Stimulated activated CD8-positive, alpha-beta memory T cell treated with anti-CD3 and anti-CD28 coated beads, Interleukin-15, amount 100 ng/mL, for 1 hour (primary cell): ENCODE measurements at places on chromosomes 13 and 19.

DNA sequence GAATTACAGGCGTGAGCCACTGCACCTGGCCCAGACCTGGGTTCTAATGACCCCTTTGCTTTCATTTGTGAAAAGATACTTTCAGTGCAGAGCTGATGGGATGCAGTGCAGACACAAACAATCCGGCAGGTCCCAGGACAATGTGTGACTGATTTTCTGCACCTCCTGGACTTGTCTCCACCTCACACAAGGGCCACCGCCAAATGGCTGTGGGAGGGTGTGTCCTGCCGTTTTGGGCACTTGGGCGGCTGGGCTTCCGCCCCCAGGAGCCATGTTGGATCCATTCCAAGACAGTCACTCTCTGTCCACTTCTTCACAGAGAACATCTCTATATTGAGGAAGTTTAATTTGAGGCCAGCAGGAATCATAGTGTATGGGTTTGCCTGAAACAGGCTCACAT is 112.3 kb upstream of the ZNF507 start:
- no peak for DNase-seq

DNA sequence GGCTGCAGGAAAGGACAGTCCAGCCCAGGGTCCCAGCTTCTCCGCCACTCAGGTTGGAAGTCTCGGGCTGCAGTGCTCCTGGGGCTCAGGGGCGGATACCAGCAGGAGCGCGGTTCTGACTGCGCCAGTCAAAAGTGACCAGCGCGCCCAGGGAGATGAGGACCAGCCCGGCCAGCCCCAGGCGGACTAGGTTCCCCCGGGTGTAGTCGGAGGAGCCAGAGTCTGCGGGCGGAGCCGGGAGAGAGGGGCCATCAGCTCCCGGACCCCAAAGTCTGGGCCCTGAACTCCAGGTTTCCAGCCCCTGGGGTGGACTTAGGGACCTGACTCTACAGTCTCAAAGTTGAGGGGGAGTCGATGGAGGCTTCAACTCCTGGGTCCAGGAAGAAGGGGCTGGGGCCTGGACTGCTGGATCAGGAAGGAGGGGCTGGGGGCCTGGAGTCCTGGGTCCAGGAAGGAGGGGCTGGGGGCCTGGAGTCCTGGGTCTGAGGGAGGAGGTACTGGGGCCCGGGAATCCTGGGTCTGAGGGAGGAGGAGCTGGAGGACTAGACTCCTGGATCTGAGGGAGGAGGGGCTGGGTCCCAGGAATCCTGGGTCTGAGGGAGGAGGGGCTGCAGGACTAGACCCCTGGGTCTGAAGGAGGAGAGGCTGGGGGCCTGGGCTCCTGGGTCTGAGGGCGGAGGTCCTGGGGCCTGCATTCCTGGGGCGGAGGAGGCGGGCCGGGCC is 5.3 kb downstream of the OSCAR start:
- no peak for DNase-seq

GRCh38 chr13:57633950-57634838 is 2.6 kb downstream of the PCDH17 start:
- no peak for DNase-seq

GRCh38 chr19:30806311-30806710 is 434.1 kb downstream of the ZNF536 start:
- DNase-seq = no peak

DNA sequence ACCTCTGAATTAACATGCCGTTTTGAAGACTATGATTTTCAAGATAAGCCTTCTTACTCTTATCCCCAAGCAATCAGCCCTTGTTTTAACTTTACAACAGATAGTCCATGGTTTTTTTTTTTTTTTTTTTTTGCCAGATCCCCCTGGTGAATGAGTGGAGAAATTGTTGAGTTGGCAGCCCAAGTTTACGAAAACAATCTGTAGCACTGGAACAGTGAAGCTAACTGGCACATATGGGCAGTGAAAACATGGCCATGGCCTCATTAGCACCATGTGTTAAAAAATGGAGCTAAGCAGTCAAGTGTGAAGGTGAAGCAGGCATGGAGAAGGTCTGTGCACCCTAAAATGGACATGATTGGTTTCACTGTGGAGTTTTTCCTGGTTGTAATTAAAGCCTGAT is 812.1 kb upstream of the MIR17HG start:
- DNase-seq = no peak

DNA sequence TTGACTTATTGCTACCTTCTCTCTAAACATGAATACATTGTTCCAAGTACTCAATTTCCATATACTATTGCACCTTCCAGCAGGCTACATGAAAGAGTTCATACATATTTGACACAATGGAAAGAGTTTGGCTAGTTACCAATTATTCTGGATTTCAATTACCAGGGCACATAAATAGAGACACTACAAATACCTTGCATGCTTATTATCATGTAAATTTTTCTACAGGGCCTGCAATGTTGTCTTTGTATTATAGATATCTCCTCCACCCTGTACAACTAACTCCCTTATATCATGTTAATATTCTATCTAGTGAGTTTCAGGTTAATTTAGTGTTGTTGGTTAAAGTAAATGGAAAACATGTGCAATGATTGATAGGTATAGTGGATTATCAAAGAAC is 540.7 kb upstream of the SLITRK5 start:
- DNase-seq = no peak

DNA sequence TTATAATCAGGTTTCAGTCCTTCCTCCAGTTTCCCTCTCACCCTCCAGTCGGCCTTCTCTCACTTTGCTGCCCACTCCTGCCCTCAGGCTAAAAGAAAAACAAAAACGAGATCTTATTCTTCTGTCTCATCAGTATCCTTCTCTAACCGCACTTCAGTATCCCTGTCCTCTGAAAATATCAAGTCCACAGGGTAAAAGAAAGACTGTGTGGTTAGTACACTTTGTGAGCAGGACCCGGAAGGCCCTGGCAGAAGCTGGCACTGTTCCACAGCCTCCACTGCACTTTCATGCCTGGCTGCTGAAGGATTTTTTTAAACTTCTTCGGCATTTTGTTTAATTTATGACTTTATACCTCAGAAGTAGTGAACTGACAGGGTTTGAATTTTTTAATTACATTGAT is 51.8 kb downstream of the TM9SF2 start:
- DNase-seq = no peak

DNA sequence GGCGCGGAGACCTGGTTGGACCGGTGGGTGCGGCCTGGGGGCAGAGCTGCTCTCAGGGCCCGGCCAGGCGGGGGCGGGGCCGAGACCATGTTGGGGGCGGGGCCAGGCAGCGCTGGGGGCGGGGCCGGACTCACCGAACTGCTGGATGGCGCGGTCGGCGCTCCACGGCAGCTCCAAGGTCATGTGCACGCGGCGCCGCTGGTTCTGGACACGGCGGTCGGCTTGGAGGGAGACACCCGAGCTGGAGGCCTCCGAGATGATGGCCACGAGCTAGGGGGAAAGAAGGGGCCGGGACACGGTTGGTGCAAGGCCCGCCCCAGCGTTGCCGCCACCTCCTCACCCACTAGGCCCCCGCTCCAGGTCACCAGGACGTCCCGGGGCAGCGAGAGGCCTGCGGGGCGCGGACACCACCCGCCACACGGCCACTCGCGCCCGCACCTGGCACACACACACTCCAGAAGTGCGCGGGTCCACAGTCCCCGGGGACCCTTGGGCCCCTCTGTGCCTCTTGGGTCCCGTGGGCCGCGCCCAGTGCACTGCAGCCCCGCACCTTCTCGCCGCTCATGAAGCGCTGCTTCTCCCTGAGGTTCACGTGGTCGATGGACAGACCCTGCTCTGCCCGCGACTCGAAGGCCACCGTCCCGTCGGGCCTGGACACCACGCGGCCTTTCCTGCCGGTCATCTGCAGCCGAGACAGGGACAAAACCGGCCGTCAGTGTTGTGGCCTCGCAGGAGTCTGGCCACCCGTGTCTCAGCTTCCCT is 8.7 kb downstream of the GPX4 start:
- DNase-seq = no peak

DNA sequence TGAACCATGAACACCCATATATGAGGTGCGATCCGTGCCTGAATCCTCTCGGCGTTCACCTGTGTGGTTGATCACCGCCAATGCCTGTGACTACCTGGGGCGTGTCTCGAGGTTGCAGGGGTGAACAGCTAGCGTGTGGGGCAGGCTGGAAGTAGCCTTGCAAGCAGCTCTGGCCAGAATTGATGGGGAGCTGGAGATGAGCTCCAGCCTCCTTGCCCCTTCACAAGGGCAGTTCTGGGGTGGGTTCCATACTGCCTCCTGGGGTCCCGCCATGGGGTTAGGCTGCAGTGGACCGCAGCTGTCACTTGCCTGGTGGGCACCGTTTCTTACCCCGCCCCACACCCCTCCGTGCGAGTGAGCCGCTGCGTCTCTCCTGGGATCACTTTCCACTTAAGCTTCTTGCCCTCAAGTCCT is 154.5 kb upstream of the SOX1 start:
- no peak for DNase-seq

GRCh38 chr13:31073859-31074718 is 87.6 kb downstream of the HSPH1 start:
- DNase-seq = no peak

DNA sequence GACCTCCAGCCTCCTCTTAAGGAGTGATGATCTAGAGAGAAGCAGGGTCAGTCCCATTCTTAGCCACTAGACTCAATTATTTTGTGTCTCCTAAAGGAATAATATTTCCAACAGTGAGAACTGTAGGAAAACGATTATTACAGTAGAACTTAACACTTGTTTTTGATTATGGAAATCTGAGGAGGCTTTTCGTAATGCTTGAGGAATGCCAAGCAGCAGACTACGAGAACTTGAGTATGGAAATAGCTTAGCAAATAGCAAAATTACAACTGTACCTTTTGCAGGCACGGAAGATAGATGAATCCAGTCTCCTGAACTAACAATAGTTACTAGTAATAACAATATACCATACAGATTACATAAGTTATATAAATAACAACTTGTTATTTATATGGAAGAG is 12.2 kb downstream of the BRD4 start:
- no peak for DNase-seq

DNA sequence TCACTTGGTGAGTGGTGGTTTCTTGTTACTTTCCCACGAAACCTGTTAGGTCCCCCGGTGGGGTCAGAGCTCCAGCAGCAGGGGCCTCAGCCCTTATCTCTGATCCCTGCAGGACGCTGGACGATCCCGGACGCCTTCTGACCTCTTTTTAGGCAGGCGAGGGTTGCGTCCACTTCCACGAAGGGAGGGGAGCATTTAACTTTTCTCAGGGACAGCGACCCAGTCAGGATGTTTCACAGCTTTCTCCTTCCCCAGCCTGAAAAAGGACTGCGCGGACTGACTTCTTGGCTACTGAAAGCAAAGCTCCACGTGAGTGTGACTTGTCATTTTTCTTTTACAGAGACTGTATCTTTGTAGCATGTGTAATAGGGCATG is 692 bp downstream of the ZNF234 start:
- DNase-seq = no peak

DNA sequence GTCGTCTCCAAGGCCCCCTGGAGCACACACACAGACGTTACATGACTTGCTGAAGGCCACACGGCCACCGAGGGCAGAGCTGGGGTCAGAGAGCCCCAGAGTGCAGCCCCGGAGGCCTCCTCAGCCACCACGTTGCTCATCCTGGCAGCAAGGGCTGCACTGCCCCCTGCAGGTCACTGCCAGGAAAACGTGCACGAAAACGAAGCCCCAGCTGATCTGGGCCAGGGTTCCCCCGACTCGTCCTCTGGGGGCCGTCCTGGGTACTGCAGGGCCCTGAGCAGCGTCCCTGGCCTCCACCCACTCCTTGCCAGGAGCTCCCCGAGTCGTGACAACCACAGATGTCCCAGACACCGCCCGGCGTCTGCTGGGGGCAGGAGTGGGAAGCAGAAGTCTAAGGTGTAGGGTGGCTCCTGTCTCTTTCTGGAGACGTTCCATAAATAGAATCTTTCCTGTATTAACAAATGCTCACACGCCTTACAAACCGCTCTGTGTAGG is 3.4 kb downstream of the TPGS1 start:
- DNase-seq = peak; percentile 86

GRCh38 chr13:37929308-37929707 is 59.7 kb upstream of the TRPC4 start:
- DNase-seq = no peak

DNA sequence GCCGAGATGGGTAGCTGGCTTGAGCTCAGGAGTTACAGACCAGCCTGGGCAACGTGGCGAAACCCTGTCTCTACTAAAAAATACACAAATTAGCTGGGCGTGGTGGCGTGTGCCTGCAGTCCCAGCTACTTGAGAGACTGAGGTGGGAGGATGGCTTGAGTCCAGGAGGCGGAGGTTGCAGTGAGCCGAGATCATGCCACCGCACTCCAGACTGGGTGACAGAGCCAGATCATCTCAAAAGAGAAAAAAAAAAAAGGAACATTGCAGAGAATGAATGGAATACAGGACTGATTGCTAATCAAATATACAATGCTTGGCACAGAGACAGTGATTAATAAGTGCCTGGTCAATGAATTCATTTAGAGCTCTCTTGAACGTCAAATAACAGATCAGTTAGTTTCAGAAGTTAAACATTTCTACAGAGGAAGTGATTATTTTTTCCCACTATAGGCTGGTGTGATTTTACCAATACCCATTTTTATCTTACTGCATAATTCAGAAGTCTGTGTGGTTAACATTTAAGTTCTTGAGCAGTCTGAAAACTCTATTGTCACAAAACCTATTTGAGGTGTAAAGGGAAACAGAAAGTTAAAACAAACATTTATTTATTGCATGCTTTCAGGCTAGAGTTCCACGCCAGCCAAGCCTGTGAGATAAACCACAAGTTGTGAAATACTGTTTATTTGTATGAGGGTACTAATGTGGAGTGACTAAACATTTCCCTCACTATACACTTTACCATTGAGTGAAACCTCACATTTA is 7.7 kb upstream of the TBC1D4 start:
- no peak for DNase-seq

DNA sequence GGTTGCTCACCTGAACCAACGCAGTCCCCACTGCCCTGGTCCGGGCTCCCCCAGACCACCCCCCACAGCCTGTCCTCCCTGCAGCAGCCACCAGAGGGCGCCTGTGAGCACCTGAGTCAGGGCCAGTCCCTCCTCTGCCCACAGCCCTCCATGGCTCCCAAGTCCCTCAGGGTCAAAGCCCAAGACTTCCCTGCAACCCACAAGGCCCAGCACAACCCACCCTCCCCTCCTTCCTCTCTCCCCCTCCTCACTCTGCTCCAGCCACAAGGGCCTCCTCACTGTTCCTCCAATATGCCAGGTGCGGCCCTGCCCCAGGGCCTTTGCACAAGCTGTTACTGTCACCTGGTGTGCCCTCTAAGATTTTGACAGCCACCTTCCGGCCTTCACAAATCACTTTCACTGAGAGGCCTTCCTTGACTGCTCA is 10.9 kb downstream of the GNA15 start:
- peak; percentile 58 for DNase-seq
